KG1 (cell line): ENCODE measurements at places on chromosomes 3 and 15.

DNA sequence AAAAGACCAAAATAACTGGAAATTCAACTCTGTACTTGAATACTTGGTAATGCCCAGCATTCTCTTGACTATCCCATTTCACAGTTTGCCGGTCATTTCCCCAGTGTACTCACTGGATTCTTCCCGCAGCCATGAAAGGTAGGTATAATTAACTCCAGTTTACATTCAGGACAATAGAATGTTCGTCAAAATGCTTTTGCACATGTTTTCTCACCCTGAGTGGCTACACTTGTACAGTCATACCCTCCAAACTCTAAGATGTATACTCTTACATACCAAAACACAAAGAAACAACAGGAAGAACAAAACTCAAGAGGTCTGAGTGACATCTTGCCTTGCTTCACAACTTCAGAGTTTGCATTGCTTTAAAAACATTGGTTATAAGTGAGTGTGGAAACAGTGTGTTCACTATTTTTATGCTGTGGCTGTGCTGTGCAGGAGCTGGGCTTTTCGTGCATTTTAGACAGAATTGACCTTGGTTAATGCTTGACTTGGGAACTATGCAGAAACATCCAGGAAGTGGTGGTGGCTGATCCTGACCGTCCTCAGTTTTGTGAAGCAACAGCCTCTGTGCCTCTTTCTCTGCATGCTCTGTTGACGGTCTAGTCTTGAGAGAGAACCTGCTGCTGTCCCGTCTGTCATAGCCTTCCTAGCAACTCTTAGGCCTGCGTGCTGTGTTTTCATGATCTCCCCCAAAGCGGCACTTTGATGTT, 90.5 kb downstream of the IGF1R start:
- no peak for DNase-seq

DNA sequence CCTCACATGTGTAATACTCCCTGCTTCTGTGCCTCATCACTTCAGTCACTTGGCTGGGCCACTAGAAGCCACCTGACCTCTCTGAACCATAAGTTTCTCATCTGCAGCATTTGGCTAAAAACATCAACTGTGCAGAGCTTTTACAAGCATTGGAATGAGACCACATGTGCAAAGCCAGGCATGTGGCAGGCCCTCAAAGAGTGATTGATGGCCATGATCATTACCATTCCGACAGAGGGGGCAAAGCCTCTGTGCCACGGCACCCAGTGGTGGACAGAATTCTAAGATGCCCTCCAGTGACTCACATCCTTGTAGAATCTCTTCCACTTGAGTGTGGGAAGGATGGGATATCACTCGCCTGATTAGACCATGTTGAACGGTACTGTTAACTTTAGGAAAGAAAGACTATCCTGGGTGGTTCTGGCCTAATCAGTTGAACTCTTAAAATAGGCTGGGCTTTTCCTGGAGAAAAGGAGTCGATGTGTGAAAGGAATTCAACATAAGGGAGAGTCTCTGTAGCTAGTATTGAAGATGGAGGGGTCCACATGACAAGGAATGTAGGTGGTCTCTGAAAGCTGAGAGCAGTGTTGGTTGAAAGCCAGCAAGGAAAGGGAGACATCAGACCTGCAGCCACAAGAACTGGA, 13.5 kb downstream of the CDCP1 start:
- no peak for DNase-seq

- DNase-seq, result no peak
Measured at GRCh38 chr15:80403712-80404056, 498 bp upstream of the ARNT2 start.

GRCh38 chr15:77029166-77030047, 34.5 kb downstream of the PSTPIP1 start:
- DNase-seq, result no peak

DNA sequence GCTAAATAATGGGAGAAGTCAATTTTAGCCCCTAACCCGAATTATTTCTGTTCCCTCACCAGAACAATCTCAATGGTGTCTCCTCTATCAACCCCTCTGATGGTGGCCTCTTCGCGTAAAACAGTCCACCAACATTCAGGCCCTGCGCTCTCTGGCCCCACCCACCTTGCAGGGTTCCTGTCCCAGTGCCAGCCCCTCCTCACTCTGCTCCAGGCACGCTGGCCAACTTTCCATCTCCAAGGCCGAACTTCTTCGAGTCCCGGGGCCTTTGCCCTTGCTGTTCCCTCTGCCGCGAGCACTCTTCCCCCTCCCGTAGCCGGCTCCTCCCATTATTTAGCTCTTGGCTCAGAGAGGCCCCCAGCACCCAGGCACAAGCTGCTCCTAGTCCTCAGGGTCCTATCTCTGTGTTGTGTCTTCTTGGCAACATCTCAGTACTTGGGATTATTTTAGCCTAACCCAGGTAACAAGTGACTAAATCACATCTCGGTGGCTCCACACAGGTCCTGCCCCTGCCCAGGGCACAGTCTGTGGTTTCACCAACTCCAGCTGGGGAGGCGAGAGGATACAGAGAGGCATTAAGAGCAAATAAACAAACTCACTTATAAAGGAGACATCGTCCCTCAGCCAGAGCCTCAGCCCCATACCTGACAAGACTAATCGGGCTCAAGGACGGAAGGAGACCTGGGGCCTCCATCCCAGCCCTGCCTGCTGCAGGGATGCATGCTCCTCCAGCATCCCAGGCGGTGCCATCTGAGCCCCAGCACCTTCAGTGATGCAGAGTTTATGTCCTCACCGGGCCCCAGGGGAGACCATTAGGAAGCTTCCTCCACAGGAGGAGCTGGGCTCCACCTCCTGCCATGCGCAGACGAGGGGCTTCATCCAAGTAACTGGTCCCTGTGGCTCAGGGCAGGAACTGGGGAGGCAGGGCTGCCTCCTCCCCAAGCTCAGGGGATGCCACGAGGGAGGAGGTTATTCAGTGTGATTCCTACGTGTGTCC, 19.7 kb upstream of the IQSEC1 start:
- no peak for DNase-seq

DNA sequence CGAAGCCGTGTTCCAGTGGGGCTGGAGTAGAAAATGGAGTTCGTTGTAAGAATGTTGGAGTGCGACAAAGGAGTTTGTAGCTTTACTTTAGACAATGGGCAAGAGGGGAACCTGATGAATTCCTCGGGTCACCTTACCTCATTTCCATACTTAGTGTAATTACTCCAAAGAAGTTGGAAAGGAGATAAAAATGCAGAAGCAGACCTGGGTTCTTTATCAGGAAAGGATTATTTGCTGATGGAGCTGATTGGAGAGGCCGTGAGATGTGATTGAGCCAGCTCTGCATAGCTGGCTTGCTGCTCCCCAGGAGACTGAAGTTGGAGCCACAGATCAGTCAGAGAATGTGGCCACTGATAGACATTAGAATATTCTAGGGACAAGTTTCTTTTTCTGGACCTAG, 33.4 kb upstream of the TBL1XR1 start:
- DNase-seq, result no peak

- DNase-seq, result no peak
Measured at GRCh38 chr3:179961703-179962078, 75.0 kb downstream of the PEX5L start.

GRCh38 chr15:63729115-63729884, 104.4 kb downstream of the HERC1 start:
- no peak for DNase-seq

- DNase-seq, result peak; percentile 20
Measured at GRCh38 chr15:34582461-34583371, 735 bp downstream of the GOLGA8B start.

DNA sequence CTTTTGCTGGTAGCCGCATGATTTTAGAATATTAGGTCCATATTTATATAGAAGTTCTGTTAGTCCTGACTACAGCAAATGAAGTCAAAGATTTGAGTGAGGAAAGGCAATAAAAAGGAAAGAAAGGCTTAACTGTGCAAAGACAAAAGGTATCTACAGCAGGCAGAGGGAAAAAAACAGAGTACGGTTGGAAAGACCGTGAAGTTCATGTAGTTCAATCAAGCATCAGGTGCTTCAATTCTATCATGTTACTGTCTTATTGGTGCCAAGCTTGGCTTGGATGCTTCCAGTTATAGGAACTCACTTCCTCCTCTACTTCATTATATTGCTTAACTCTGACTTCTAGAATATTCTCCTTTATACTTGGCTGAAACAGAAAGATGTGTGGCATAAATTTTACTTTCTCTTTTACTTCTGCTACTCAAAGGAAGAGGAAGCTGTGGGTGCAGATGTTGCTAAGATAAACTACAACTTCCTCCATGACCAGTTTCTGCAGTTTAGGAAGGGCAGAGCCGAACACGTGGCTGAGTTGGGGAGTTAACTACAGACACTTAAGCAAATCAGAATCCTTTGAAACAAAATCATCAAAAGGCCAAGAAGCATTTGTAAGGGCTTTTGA, 72.6 kb upstream of the ZBED2 start:
- peak; percentile 78 for DNase-seq

DNA sequence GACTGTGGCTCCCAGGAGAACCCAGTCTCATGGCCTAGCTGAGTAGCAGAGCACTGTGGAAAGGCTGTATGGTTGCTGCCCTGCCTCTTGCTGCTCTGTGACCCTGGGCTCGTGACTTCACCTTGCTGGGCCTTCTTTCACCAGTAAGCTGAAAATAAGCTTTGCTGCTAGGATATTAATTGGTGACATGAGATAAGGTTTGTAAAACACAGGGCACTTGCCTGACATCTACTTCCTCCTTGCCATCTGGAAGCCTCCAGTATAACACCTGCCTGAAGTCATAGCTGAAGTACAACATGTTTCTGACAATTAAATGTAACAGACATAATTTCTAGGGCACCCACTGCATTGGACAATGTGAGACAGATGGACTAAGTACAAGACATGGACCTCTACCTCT, 53.6 kb downstream of the CLEC3B start:
- DNase-seq, result no peak

DNA sequence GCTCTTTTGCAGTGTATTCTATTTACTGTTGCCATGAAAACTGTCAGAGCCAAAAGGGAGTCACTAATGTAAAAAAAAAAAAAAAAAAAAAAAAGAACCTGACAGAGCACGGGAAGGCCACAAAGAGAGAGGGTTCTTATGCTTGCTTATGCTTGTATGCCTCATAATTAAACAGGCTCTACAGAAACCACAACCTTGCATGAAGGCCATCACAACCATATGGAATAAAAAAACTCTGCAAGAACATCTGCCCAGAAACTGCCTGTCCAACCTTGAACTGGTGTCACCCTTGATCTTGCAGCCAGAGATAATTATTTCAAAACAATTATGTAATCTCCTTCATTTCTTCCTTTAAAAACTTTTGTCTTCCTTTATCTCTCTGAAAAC, 50.1 kb downstream of the CFAP20DC start:
- DNase-seq, result no peak

- no peak for DNase-seq
Measured at GRCh38 chr3:196047391-196048030, 34.4 kb downstream of the TFRC start.

GRCh38 chr3:4633078-4634004, 140.2 kb downstream of the ITPR1 start:
- peak; percentile 42 for DNase-seq

DNA sequence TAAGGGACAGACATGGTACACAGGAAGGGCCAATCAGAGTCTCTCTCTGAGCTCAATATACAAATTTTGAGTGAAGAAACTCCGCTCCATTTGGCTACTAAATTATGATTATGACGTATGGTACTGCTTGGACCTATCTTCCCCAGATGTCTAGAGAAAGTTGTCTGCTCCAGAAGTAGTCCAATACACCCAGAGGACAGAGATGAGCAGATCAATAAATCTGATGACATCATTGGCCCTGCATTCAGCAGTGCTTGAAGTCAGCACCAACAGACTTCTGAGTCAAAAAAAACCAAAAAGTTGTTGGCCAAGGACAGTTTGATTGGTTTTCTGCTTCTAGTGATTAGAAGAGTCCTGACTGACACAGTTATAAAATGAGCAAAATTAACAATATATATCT, 19.9 kb upstream of the ARHGEF26 start:
- DNase-seq, result no peak

- DNase-seq, result no peak
Measured at GRCh38 chr3:60746695-60747416, 504.4 kb downstream of the FHIT start.

- no peak for DNase-seq
Measured at GRCh38 chr3:107283948-107284347, 93.3 kb upstream of the CCDC54 start.

GRCh38 chr3:30344288-30344687, 262.1 kb upstream of the TGFBR2 start:
- DNase-seq, result no peak

DNA sequence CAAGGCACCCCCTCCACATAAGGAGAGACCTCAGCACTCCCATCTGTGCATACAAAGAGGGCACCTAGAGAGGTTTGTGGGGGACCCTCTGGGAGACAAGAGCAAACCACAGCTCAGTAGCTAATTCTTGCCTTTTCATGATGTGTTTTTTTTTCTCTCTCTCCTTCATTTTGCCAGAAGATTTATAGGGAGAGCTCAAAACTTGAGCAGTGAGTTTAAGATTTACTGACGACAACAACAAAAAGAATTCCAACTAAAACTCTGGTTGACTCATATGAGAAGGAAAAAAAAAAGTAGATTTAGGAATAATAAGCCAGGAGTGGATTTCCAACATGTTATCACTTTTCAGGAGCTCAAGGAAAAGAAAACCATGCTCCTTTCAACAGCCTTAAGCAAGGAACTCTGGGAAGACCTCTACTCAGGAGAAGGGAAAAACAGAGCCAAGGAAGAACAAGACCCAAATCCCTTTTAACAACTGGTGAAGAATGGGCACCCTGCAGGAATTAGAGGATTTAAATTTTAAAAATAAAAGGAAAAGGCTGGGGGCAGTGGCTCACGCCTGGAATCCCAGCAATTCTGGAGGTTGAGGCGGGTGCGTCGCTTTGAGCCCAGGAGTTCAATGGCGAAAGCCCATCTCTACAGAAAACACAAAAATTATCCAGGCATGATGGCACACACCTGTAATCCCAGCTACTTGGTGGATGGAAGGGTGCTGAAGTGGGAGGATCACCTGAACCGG, 58.2 kb upstream of the RAD18 start:
- DNase-seq, result no peak

DNA sequence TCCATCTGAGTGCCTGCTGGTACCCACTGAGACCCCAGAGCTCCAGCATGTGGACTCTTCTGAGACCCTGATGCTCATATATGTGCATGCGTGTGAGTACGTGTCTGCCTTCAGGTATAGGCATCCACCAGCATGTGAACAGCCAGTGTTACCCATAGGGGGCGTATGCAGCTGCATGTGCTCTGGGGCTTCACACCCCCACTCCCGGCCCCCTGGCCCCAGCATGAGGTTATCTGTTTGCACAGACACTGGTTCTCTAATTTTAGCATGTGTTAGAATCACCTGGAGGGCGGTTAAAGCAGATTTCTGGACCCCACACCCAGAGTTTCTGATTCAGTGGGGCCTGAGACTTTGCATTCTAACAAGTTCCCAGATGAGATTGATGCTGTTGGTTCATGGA, 824 bp upstream of the CILP start:
- DNase-seq, result no peak
